ENCODE measurements at places on chromosomes 11 and 22. TPM values are rescaled to one million over a fixed set of nuclear protein-coding genes. Genes with fewer than 3 reads are reported as not detected.
A peak's percentile ranks its signal among the peaks of the same experiment; 100 is the strongest.

NTM gene
- 14.6 TPM for total RNA-seq

SLN gene
- total RNA-seq = not detected

- H3K27me3 ChIP-seq = peaks cover 37% of the 10 kb centered on the region
- peaks cover 91% of the 10 kb centered on the region for H3K4me1 ChIP-seq
- no peak for DNase-seq
- no peak overlapping the region for H3K27ac ChIP-seq
- peak overlapping the region; percentile 20 for H3K4me3 ChIP-seq
Observed at GRCh38 chr11:12683874-12684273, 9.7 kb downstream of the TEAD1 start.

API5 gene
- 144 TPM for total RNA-seq

DGCR2 gene
- total RNA-seq = 59.3 TPM

DNA sequence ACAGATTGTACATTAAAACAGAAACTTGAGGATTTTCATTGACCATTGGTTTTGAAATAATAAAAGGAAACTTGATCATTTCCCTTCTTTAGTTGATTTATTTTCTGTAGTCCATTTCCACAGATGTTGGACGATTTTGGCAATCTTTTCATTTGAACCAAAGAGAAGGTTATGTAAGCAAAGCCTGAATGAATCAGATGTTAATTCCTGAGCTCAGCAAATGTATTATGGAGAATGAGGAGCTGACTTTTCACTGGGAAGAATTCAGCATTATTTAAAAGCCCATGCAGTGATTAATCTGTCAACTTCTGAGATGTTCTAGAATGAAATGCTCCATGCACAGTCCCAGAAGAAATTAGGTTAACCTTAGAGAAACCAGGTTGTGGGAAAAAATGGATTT, 29.0 kb downstream of the ELMOD1 start:
- H3K36me3 ChIP-seq = no peaks in the 10 kb centered on the region
- DNase-seq = no peak
- no peak overlapping the region for H3K27ac ChIP-seq
- no peak overlapping the region for H3K4me3 ChIP-seq
- no peaks in the 10 kb centered on the region for H3K27me3 ChIP-seq
- peaks cover 8% of the 10 kb centered on the region for H3K4me1 ChIP-seq

OR51I1 gene
- total RNA-seq = 1.1 TPM

GAL gene
- 80.9 TPM for total RNA-seq

PHF5A gene
- total RNA-seq = 115 TPM

GRCh38 chr22:45314786-45315185, 5.1 kb downstream of the FAM118A start:
- no peaks in the 10 kb centered on the region for H3K36me3 ChIP-seq
- no peak overlapping the region for H3K4me3 ChIP-seq
- peaks cover 23% of the 10 kb centered on the region for H3K4me1 ChIP-seq
- no peak overlapping the region for H3K27ac ChIP-seq
- DNase-seq = no peak
- H3K27me3 ChIP-seq = no peaks in the 10 kb centered on the region

- H3K36me3 ChIP-seq = no peaks in the 10 kb centered on the region
- DNase-seq = peak; percentile 74
- H3K4me3 ChIP-seq = peak overlapping the region; percentile 25
- H3K27ac ChIP-seq = peak overlapping the region; percentile 81
- H3K4me1 ChIP-seq = peaks cover 8% of the 10 kb centered on the region
Observed at GRCh38 chr11:70913715-70914231, 338.6 kb downstream of the SHANK2 start.

GRCh38 chr22:50470491-50470890, 4.3 kb downstream of the SBF1 start:
- H3K4me3 ChIP-seq = no peak overlapping the region
- H3K27ac ChIP-seq = no peak overlapping the region
- peaks cover 17% of the 10 kb centered on the region for H3K4me1 ChIP-seq

DNA sequence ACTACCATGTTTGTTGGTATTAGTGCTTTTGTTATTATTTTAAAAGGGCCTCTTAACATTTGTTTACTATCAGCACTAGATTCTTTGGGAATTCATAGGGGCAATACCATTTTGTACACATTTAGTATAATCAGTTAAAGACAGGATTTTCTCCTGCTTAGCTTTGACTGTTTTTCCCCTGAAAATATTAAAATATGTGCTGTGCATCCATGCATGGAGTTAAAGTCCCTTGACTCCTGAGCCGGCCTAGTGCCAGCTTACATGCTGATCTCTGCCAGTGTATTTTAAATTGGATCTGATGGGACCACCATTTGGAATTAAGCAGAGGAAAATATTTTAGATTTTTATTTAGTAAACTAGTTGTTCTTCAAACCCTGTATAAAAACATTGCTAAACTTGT, 161.4 kb downstream of the METTL15 start:
- H3K36me3 ChIP-seq = no peaks in the 10 kb centered on the region
- no peaks in the 10 kb centered on the region for H3K4me1 ChIP-seq
- DNase-seq = no peak
- no peak overlapping the region for H3K4me3 ChIP-seq
- no peaks in the 10 kb centered on the region for H3K27me3 ChIP-seq

RPS6KA4 gene
- total RNA-seq = 19.9 TPM

DNA sequence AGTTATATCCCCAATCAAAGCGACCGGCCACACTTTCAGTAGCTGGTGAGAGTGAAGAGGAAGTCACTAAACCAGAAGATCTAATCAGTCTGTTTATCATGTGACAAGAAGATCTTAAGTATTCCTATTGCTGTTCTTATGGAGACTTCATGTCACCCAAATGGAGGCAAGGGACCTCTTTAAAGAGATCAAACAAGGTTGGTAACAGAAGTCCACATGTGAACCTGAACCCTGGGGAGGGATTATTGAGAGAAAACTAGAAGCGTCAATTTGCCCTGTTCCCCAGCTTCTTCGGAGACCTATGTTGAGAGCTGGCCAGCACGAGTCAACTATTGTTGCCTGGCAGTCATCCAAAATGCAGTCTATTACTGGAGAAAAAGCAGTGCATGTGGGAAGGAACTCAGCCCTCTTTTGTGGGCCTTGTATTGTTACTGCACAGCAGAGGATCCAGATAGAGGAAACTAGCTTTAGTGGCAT, 76.9 kb upstream of the CTSC start:
- H3K4me3 ChIP-seq = no peak overlapping the region
- H3K4me1 ChIP-seq = no peaks in the 10 kb centered on the region
- H3K27ac ChIP-seq = no peak overlapping the region
- H3K27me3 ChIP-seq = no peaks in the 10 kb centered on the region
- no peaks in the 10 kb centered on the region for H3K36me3 ChIP-seq

GRCh38 chr11:10728789-10729472, 22.1 kb upstream of the CTR9 start:
- H3K36me3 ChIP-seq = no peaks in the 10 kb centered on the region
- peak overlapping the region; percentile 68 for H3K4me3 ChIP-seq
- no peaks in the 10 kb centered on the region for H3K27me3 ChIP-seq

DDTL gene
- 1.5 TPM for total RNA-seq

- no peaks in the 10 kb centered on the region for H3K27me3 ChIP-seq
- no peak for DNase-seq
- H3K27ac ChIP-seq = no peak overlapping the region
- no peaks in the 10 kb centered on the region for H3K36me3 ChIP-seq
- H3K4me1 ChIP-seq = peaks cover 3% of the 10 kb centered on the region
- no peak overlapping the region for H3K4me3 ChIP-seq
Observed at GRCh38 chr22:19991645-19992451, 24.8 kb downstream of the ARVCF start.

SLC1A2 gene
- 1.7 TPM for total RNA-seq

CEND1 gene
- 5.5 TPM for total RNA-seq

C11orf42 gene
- not detected for total RNA-seq

- no peaks in the 10 kb centered on the region for H3K27me3 ChIP-seq
- H3K4me3 ChIP-seq = no peak overlapping the region
- no peak overlapping the region for H3K27ac ChIP-seq
- no peak for DNase-seq
- H3K4me1 ChIP-seq = no peaks in the 10 kb centered on the region
Observed at GRCh38 chr11:1267441-1268100, 41.9 kb downstream of the TOLLIP start.

- no peak for DNase-seq
- H3K4me1 ChIP-seq = peaks cover 6% of the 10 kb centered on the region
- no peak overlapping the region for H3K27ac ChIP-seq
Observed at GRCh38 chr11:36724742-36725385, 126.8 kb upstream of the RAG2 start.

DNA sequence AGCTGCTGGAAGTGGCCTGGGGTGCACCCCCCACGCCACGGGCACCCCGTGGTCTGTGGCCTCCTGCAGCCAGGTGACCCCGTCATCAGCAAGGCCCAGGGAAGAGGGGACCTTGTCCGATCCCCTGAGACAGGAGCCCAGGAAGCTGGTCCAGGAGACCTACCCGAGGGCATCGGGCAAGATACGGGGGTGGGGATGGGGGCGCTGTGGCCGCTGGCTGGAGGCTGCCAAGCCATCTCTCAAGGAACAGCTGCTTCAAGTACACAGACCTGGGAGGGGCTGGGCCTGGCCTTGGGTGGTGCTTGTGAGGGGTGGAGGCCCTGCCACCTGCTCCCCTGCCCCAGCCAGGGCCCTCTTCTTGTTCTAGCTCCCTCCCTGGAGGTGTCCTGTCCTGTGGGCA, 1272.1 kb downstream of the BRD1 start:
- no peaks in the 10 kb centered on the region for H3K27me3 ChIP-seq
- no peak overlapping the region for H3K4me3 ChIP-seq
- H3K27ac ChIP-seq = no peak overlapping the region
- DNase-seq = no peak
- H3K36me3 ChIP-seq = no peaks in the 10 kb centered on the region

DNA sequence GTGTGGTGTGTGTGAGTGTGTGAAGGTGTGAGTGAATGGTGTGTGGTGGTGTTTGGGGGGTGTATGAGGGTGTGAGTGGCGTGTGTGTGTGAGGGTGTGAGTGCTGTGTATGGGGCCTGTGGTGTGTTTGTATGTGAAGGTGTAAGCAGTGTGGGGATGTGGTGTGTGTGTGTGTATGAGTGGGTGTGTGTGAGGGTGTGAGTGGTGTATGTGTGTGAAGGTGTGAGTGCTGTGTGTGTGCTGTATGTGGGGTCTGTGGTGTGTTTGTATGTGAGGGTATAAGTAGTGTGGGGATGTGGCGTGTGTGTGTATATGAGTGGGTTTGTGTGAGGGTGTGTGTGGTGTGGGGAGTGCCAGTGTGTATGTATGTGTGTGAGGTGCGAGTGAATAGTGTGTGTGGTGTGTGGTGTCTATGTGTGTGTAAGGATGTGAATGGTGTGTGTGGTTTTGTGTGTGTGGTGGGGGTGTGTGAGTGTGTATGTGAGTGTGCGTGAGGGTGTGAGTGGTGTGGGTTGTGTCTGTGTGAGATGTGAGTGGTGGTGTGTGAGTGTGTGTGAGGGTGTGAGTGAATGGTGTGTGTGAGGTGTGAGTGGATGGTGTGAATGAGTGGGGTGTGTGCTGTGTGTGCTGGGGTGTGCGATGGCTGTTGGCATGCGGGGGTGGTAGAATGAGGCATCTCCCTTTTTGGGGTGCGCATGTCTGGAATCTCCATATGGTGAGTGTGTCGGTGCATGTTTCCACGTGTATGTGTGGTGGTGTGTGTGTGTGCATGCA, 22.5 kb upstream of the SHISAL1 start:
- H3K27ac ChIP-seq = no peak overlapping the region
- H3K27me3 ChIP-seq = peaks cover 21% of the 10 kb centered on the region
- no peak overlapping the region for H3K4me3 ChIP-seq
- no peak for DNase-seq
- H3K36me3 ChIP-seq = no peaks in the 10 kb centered on the region

DNA sequence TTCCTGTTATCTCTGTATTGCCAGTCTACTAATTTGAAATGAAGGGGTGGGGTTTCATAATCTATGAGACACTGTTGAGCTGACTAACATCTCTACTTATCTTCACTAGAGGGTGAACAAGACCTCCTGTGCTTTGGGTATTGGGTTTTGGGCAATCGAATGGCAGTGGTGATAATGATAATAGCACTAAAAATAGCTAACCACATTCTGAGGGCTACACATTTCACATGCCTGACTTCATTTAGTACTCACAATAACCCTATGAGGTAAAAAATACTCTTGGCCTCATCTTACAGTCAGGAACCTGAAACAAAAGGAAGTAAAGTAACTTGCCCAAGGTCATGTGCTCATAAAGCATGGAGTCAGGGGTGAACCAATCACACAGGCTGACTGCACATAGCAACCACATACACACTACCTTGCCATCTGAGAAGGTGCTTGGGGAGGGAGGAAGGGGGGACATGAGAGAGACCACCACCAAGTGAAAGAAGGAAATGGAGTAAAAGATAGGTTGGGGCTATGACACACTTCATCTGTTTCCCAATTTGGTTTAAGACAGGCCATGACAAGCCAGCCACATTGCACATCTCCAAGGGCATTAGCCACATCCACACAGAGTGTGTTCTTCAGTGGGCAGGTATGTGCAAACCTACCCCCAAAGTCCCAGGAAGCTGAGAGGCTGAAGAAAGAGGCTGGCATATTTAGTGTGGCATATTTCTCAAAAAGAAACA, 387.6 kb upstream of the DDI1 start:
- no peak overlapping the region for H3K4me3 ChIP-seq
- no peaks in the 10 kb centered on the region for H3K4me1 ChIP-seq
- no peaks in the 10 kb centered on the region for H3K27me3 ChIP-seq

DNA sequence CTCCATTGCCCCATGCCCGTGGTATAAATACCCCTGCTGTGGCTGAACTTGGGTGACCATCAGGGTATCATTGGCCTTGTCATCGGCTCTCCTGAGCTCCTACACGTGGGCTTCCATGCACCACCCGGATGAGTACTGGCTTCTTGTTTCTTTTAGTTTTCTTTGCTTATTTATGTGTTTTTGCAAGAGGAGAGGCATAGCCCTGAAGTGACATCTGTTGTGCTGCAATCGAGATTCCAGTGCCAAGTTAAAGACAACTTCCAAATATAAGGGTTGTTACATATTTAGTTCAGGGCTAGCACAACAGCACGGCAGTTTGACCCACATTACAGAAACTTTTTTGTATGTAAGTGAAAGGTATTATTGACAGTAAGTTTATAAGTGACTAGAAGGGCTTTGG, 1087.1 kb downstream of the TBC1D22A start:
- no peaks in the 10 kb centered on the region for H3K36me3 ChIP-seq
- no peak for DNase-seq
- no peak overlapping the region for H3K27ac ChIP-seq
- no peak overlapping the region for H3K4me3 ChIP-seq
- H3K27me3 ChIP-seq = no peaks in the 10 kb centered on the region
- H3K4me1 ChIP-seq = no peaks in the 10 kb centered on the region

DNA sequence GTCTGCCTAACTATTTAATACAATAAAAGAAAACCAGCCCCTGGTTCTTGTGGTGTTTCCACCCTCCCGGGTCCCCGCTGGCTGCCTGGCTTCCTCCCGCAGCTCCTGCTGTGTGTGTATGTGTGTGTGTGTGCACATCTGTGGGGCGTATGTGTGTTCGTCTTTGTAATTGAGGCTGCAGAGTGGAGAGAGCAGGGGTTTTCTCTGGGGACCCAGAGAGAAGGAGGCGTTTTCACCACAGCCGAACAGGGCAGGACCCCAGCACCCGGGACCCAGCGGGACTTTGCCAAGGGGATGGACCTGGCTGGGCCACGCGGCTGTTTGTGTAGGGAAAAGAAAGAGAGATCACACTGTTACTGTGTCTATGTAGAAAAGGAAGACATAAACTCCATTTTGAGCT, 42.7 kb downstream of the IGLL1 start:
- peak overlapping the region; percentile 76 for H3K27ac ChIP-seq
- DNase-seq = no peak
- H3K4me3 ChIP-seq = peak overlapping the region; percentile 50
